ENCODE measurements at places on chromosomes 16 and 17.

- no peak for DNase-seq
Measured at GRCh38 chr17:6347776-6348175, 87.1 kb downstream of the AIPL1 start.

DNA sequence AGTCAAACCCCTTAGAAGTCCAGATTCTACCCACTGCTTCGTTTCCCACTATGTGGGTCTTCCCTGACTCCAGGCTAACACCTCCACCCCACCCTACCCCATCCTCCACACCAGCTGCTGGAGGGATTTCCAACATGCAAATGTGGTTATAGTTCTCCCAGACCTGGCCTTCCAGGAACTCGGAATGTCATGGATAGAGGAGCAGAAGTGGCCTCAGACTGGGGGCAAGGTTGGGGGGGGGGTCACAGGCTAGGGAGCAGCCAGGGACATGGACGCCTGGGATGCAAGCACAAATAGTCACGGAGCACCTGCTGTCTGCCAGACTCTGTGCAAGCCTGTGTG lies 2.0 kb downstream of the CAMKK1 start:
- no peak for DNase-seq

DNA sequence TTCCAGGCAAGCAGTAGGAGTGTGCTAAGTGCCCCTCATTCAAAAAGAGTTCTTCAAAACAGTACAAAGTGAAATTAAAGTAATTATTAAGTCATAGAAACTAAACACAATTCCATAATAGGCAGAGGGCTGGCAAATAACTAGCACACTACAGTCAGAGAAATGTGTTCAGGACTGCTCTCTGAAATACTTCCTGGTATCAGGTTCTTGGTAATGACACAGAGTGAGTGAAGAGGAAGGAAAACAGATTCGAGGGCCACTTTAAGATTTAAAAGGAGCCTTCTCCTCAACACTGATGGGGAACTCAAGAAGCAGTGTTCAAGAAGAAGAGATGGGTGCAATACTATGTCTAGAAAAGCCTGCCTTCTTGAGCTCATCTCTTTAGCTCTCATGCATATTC lies 139.2 kb downstream of the TOX3 start:
- no peak for DNase-seq

GRCh38 chr16:50006964-50007363 lies 18.1 kb upstream of the CNEP1R1 start:
- no peak for DNase-seq

- no peak for DNase-seq
Measured at GRCh38 chr16:88303890-88304819, 78.6 kb upstream of the ZNF469 start.
